Tibial nerve (tissue), 4 donors: ENCODE measurements at places on chromosomes 2 and 18. TPM values are rescaled to one million over a fixed set of nuclear protein-coding genes. Genes with fewer than 3 reads are reported as not detected.

- peaks cover 65% of the 10 kb centered on the region for H3K4me1 ChIP-seq
- no peaks in the 10 kb centered on the region for H3K36me3 ChIP-seq
- H3K27ac ChIP-seq = peak overlapping the region; percentile 86
- H3K4me3 ChIP-seq = no peak overlapping the region
- no peaks in the 10 kb centered on the region for H3K27me3 ChIP-seq
- no peak for DNase-seq
Observed at GRCh38 chr2:238868067-238868524, 20.2 kb downstream of the TWIST2 start.

DNA sequence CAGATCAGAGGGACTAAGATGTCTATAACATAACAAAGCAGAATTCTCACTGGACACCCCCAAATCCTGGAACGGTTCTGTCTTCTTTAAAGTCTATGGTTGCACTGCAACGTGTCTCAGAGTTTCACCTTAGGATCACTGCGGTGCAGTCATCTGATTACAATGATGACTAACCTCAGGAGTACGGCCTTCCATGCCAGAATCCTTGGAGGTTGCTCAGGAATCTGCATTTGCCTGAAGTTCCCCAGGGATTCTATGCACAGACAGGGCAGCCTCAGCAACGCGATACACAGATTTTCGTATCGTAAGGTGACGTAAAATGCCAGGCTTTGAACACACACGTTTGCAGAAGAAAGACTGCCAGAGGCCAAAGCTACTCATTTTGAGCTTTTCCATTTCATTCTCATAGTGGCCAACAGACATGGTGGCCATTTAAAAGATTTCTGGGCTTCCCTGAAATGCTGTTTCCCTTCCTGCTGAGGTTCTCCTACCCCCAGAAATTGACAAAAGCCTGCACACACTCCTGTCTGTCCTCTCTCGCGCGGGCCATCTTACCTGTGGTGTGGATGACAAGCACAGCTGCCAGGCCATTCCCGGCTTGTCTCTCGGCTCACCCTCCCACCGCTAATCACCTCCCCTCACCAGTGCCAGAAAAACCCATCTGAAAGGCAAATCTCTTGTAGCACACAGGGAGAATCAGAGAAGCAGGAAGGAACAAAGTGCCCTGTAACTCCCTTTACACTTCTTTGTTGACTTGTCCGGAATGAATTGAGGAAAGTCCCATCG, 148.8 kb downstream of the ACKR3 start:
- H3K36me3 ChIP-seq = no peaks in the 10 kb centered on the region
- H3K4me1 ChIP-seq = no peaks in the 10 kb centered on the region
- no peak overlapping the region for H3K4me3 ChIP-seq
- DNase-seq = no peak
- no peak overlapping the region for H3K27ac ChIP-seq
- no peaks in the 10 kb centered on the region for H3K27me3 ChIP-seq

DNA sequence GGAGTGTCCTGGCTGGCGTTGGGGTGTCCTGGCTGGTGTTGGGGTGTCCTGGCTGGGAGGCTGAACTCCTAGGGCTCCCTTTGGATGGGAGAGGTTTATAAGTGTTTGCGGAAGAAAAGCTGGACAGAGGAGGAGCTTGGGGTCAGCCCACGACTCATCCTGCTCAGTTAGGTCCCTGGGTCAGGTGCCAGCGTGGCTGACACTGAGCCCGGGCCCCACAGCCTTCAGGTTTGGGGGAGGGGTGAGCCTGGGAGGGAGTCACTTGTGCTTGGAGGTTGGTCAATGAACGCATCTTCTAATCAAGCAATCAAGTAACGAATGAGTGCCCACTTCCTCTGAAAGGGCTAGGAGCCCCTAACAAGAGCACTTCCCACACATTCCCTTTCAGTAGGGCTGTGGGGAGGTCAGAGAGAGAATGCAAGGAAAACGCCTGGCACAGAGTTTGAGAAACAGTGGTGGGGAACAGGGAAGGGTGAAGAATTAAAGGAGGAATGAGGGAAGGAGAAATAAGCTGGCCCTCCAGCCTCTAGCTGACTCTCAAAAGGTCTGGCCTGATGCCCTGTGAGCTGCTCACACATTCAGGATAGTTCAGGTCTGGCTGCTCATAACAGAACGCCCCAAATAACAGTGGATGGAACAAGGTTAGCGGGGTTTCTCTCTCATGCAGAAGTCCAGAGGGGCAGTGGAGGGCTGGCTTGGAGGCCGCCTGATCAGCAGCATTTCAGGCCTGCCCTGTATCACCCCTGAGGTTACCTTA, 670 bp downstream of the KCNIP3 start:
- no peak overlapping the region for H3K4me3 ChIP-seq
- no peaks in the 10 kb centered on the region for H3K4me1 ChIP-seq
- H3K27ac ChIP-seq = no peak overlapping the region
- no peak for DNase-seq
- H3K27me3 ChIP-seq = no peaks in the 10 kb centered on the region

DNA sequence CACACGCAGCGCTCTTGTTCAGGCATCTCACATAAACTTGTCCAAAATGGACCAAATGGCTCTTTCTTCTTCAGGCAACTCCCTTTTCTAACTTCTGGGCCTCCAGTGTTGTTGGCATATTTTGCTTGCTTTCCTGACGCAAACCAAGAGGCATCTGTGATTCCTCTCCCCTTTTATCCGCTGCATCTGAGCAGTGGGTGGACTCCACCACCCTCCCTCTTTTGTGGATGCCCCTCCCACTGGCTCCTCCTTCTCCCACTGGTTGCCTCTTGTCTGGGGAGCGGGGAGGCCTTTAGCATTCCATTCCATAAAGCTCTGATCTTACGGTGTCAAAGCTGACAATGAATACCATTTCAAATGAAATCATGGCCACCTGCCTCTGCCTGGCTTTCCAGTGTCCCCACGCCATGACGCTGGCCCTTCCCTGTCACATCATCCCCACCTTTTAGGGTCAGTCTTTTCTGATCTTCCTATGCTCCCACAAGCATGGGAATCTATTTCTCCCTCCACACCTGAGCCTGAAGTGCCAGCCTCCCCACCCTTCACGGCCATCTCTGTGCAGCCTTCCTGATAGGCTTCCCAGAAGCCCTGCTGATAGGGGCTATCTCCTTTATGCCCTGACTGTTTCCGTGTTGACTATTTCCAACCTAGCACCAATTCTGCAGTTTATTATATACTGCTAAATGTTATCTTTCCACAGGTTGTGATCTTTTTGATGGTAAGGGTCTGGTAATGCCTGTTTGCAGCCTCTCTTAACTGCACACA, 51.5 kb downstream of the RPL37A start:
- no peaks in the 10 kb centered on the region for H3K36me3 ChIP-seq
- peaks cover 7% of the 10 kb centered on the region for H3K4me1 ChIP-seq
- no peak overlapping the region for H3K4me3 ChIP-seq
- no peaks in the 10 kb centered on the region for H3K27me3 ChIP-seq
- H3K27ac ChIP-seq = no peak overlapping the region

Gene HRH4
- not detected for total RNA-seq

GRCh38 chr2:12161085-12161484, 414.7 kb downstream of the LPIN1 start:
- H3K36me3 ChIP-seq = no peaks in the 10 kb centered on the region
- no peak for DNase-seq
- no peak overlapping the region for H3K4me3 ChIP-seq
- no peaks in the 10 kb centered on the region for H3K4me1 ChIP-seq
- H3K27ac ChIP-seq = no peak overlapping the region
